Hepatic stellate cell (primary cell): ENCODE measurements at places on chromosomes 6 and 20.

DNA sequence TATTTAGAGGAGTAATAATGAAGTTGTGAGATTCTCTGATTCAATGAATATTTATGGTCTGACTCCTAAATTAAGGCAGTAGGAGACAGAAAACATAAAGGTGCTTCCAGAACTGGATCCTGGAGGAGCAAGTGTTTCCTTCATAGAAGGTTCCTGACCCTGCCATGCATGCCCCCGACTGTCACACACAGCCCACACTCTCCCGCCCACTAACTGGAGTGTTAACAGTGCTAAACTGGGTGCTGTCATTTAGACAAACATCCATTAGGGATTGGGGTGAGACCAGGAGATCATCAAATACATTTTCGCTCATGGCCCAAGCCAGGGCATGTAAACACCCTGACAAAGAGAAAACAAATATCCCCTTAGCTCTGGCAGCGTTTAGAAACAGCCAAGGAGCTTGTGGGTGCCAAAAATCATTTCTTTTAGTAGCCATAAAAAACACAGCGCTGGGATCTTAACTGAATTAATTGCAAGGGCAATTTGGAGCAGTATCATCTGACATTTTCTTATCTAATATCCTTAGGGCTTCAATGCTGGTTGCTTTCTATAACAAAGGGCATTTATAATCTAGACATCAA, 46.8 kb downstream of the INSM1 start:
- no peak for DNase-seq

GRCh38 chr20:35603695-35604448, 11.8 kb upstream of the SPAG4 start:
- no peak for DNase-seq

- DNase-seq, result no peak
These were observed 3.3 kb downstream of the PI16 start for GRCh38 chr6:36957773-36958271.

DNA sequence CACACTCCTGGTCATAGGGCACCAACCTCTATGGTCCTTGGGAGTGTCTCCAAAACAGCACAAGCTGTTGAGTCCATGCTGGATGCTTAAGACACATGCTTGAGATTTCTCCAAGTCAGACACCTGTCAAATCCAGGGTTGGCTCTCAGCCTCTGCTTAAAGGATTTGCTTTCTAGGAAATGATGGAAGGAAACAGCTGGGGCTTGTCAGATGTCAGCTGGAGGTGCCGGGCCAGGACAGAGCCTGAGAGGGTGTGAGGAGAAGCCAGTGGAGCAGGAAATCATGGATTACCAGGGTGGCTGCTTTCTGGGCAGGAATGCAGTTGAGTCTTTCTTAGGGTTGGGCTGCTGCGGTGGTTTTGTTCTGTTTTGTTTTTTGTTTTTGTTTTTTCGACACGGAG, 83.0 kb upstream of the FAM184A start:
- no peak for DNase-seq

DNA sequence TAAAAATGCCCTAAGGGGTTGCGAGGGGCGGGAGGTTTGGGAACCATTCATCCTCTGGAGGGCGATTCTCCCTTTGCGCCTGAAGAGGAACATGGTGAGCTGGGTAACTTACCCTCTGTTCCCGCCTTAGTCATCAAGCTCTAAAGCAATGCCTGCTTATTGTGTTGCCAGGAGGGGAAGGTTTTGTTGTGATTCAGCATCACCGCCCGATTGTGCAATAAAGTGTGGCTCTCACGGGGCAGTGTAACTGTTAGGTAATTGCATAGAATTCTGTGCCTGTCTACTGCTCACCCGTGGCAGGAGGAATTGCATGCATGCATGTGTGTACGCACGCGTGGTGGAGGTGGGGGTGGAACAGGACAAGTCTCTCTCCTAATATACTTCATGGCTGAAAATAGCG, 95.5 kb upstream of the AGPAT4 start:
- no peak for DNase-seq

DNA sequence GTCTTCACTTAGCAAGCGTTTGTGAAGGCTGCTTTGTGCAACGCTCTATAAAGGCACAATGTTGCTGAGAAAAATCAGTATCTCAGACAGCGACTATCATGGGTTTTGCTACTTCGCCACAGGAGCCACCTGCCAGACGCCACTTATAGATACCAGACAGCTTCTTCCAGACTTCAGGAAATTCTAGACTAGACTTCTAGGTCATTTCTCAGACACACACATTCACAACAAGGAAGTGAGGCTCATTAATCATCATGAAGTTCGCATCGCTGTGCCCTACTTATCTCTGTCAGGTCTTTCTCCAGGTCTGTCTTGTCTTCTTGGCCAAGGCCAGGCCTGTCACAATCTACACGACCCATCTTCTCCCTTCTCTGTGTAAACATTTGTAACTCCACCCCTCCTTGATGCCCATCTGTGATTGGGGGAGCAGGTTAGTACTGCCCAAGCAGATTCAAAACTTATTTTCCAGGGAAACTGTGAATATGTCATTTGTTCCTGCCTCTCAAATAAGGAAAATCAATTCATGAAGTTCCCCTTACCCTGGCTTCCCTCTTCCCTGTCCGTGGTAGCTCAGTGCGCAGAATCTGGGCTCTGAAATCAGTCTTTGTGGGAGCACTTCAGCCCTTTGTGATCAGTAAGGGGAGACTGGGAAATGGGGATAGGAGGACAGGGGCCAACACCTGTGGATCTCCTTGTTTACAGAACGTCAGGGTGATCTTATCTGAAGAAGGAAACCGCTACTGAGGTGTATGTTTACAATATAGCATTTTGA, 115.5 kb downstream of the TNFAIP3 start:
- DNase-seq, result no peak

- DNase-seq, result no peak
These were observed 8.5 kb upstream of the PSMG4 start for GRCh38 chr6:3250231-3250675.

GRCh38 chr6:51382847-51383246, 564.2 kb downstream of the TFAP2B start:
- DNase-seq, result no peak

GRCh38 chr6:152642578-152643375, 5.6 kb upstream of the SYNE1 start:
- peak; percentile 30 for DNase-seq

DNA sequence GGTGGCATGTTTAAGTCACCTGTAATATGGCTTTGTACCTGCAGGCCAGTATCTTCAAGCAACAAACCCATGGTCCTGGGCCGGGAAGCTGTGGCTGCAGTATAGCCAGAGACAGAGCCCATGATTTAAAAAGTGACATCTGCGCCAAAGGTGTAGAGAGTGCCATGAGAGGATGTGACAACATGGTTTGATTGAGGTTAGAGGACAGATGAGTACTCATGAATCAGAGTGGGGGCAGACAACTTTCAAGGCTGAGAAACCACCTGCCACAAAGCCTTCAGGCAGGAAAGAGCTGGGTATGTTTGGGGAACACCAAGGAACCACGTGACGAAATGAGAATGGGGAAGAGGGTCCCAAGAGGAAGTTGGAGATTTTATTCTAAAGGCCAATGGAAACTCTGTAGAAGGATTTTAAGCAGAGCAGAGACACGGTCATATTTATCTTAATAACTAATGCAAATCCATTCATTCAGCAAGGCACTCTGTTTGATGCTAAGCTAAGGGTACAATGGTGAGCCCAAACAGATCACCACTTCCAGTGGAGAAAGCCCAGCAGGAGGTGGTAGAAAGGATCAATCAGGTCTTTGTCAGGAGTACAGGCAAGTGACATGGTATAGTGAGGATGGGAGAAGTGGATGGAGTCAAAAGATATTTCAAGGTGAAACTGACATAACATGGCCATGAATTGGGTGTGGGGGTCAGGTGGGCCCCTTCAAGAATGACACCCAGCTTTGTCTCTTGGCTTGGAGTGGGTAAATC, 3.4 kb upstream of the MICAL1 start:
- DNase-seq, result no peak

- DNase-seq, result no peak
These were observed 74.2 kb downstream of the EZR start for GRCh38 chr6:158744986-158745430.

DNA sequence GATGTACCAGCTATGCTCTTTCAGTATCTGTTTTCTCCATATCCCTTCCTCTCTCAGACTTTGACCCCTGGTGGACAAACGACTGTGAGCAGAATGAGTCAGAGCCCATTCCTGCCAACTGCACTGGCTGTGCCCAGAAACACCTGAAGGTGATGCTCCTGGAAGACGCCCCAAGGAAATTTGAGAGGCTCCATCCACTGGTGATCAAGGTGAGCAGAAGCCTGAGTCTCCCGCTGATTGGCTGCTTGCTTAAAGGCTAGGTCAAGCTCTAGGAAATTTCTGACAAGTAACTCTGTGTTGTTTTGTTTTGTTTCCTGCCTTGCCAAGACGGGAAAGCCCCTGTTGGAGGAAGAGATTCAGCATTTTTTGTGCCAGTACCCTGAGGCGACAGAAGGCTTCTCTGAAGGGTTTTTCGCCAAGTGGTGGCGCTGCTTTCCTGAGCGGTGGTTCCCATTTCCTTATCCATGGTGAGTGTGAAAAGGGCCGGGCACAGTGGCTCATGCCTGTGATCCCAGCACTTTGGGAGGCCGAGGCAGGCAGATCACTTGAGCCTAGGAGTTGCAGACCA, 28.6 kb downstream of the C6orf89 start:
- peak; percentile 32 for DNase-seq

- DNase-seq, result no peak
These were observed 84.1 kb downstream of the RALGAPA2 start for GRCh38 chr20:20628314-20628713.

GRCh38 chr6:135195522-135195921, 14.4 kb downstream of the MYB start:
- DNase-seq, result no peak

DNA sequence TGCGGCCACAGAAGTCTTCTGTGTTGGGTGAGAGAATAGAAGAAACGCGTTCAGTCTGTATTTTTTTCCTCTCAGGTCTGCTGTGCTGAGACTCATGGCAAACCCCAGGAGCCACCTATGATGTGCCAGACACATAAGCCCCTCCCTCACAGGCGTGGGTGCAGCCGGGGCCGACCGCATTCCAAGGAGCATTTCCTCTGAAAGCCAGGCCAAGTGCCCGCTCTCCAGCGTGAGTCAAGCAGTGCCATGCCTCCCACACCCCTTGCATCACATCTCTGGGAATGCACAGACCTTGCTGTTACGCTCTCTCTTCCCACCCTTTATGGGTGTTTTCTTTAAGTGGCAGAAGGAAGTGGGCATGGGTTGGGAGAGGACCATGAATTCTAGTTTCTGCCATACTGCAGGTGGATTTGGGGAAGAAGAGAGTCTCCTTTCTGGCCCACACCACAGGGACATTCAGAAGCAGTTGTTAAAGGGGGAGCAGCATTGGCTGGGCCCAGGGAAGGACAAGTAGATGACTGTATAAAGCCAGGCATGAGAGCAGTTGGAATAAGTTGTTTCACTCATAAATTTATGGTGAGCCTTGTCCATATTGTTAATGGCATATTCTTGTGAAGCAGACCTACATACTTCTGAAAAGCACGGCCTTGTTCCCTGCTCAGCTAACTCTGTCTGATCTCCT, 37.1 kb upstream of the TFAP2A start:
- DNase-seq, result peak; percentile 57

- DNase-seq, result no peak
These were observed 45.3 kb upstream of the TRDN start for GRCh38 chr6:123681957-123682462.

- peak; percentile 57 for DNase-seq
These were observed 8.4 kb upstream of the ABHD12 start for GRCh38 chr20:25399037-25399430.

DNA sequence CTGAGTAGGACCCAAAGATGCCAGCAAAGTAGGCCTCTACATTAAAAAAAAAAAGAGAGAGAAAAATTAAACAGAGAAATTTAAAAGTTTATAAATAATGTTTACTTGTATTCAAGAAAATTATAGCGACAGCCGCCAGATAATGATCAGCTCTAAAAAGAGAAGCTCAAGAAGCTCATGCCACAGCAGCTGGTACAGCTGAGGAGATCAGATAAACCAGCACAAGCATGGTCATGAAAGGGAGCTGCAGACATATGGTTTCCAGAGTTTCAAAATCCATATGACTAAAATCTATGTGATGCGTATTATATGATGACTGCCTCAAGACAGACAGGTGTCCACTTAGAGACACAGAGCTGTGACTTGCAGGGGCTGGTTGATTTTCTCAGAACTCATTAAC, 13.6 kb upstream of the HLA-C start:
- no peak for DNase-seq

- DNase-seq, result no peak
These were observed 82.2 kb downstream of the MYO6 start for GRCh38 chr6:75830959-75831885.

DNA sequence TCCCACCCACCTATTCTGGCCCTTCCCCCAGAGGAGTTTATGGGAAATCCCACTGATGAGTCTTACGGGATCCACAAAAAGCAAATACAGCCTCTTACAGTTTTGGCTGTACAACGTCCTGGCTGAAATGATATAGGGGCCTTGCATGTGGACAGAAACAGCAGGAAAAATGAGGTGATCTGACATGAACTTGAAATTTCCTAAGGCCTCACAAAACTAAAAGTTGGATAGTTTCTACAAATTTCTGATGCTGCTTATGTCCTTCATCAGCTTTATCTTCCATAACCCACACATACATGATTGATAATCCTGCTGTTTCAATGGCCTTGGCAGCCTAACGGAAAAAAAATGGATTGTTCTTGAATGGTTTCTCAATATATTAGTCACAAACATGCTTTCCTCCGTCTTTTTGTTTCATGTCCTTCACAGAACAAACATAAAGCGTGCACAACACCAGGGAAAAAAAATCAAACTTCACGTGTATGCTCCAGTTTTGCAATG, 118.8 kb downstream of the BMP5 start:
- no peak for DNase-seq

- no peak for DNase-seq
These were observed 52.1 kb downstream of the IYD start for GRCh38 chr6:150420926-150421325.

DNA sequence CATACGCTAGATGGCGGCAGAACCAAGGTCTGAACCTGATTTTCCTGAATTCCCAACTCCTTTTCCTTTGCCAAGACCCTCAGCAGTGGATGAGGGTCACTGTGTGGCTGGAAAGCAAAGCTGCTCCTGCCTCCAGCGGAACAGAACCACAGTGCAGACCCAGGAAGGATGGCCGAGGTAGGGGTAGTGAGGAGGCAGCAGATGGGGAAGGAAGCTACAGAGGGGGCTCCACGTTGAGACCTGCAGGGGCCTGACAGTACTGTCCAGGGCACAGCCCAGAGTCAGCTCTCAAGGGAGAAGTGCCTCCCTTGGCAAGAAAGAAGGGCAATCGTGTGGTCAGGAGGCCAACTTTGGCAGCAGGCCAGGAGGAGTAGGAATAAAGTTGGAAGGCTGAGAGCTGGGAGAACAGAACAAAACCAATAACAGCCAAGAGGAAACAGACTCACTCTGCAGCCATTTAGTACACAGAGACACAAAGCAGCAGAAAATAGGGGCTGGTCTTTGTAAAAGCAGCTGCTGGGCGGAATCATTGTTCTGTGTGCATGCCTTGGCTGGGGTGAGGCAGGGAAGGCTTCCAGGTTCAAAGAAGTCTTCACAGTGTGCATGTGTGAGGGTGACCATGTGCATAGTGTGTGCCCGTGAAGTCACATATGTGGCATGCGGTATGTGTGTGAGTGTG, 3.1 kb downstream of the GABRR2 start:
- peak; percentile 31 for DNase-seq

- no peak for DNase-seq
These were observed 18.7 kb downstream of the TUBB2B start for GRCh38 chr6:3208775-3209113.

GRCh38 chr20:12383821-12384220, 466.1 kb downstream of the BTBD3 start:
- no peak for DNase-seq
